ENCODE measurements at places on chromosomes 5 and 9.

DNA sequence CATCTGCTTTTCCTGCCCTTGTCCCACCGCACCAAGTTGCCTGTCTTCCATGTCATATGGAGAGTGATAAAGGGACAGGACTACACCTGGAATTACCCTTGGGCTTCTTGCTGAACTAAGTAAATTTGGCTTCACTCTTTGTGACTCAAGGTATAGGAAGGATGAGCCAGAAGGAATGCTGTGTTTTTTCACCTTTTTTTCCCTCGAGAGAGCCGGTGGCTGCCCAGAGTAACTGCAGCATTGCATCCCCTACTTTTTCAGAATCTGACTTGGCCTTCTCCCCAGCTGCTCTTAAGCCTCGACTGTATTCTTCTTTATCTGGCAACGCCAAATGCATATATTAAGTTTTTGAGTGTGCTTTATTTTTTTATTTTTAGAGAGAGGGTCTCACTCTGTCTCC, 38.4 kb downstream of the RCL1 start:
- DNase-seq, result no peak

GRCh38 chr5:169649486-169649885, 12.4 kb downstream of the DOCK2 start:
- no peak for DNase-seq

DNA sequence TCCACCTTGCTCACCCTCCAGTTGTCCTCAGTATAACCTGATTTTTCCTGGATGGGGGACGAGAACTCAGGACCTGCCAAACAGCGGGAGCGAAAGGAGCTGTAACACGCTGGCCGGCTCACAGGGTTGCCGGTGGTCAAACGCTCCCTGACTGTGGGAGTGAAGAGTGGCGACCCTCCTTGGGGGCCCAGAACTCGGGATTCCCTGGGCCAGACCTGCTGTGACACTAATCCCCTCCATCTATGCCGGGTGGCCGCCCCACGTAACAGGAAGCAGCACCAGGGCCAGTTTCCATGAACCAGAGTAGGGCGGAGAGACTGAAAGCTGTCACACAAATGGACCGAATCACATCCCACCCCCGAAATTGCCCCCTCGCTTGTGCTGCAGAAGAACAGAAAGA, 1809.2 kb upstream of the ACO1 start:
- DNase-seq, result no peak

GRCh38 chr5:108420755-108421154, 38.9 kb upstream of the FBXL17 start:
- no peak for DNase-seq

GRCh38 chr9:133171161-133171961, 7.6 kb upstream of the GBGT1 start:
- no peak for DNase-seq

GRCh38 chr5:134041570-134042411, 37.0 kb upstream of the VDAC1 start:
- no peak for DNase-seq

GRCh38 chr5:111853748-111854147, 96.8 kb upstream of the NREP start:
- no peak for DNase-seq

DNA sequence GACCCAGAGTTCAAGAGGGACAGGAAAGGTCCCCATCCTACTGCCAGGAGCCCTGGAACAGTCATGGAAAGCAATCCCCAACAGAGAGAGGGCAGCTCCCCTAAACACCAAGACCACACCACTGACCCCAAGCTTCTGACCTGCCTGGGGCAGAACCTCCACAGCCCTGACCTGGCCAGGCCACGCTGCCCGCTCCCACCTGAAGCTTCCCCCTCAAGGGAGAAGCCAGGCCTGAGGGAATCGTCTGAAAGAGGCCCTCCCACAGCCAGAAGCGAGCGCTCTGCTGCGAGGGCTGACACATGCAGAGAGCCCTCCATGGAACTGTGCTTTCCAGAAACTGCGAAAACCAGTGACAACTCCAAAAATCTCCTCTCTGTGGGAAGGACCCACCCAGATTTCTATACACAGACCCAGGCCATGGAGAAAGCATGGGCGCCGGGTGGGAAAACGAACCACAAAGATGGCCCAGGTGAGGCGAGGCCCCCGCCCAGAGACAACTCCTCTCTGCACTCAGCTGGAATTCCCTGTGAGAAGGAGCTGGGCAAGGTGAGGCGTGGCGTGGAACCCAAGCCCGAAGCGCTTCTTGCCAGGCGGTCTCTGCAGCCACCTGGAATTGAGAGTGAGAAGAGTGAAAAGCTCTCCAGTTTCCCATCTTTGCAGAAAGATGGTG, 31.6 kb downstream of the CD180 start:
- DNase-seq, result no peak

DNA sequence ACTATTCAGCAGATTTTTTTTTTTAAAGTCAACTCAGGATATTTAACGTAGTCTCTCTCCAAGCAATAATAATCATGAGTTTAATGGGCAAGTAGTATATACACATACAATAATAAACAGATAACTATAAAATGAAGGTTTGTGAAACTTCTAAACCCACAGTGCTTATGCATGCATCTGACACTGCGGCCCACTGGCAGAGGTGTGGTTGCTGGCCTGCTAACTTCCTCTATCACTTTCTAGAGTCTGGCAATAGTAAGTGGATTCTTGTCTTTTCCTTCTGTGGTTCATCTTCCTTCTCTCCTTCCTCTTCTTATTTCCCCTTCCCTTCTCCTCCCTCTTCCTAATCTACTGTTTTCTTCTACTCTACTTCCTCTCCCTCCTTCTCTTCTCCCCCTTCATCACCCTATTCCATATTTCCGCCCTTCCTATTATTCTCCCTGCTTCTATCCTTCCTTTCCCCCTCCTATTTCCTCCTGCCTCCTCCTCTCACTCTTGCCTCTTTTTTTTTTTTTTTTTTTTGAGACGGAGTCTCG, 18.6 kb upstream of the AGXT2 start:
- no peak for DNase-seq

DNA sequence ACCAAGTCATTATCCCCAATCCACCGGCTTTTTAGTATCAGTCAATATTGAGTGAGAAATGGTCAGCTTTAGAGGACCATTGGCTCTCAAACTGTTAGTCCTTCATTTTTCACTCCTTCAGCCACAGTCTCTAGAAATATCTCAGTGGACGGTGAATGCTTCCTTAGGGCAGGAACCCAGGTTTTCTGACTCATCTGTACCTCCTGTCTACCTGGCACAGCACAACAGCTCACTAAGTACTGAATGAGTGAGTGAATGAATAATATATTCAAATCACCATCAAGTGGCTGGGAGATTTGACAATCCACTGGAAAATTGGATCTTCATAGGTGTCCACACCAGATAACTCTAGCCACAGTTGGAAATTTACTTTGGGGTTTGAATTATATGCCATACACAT, 609.5 kb upstream of the CLINT1 start:
- DNase-seq, result no peak

DNA sequence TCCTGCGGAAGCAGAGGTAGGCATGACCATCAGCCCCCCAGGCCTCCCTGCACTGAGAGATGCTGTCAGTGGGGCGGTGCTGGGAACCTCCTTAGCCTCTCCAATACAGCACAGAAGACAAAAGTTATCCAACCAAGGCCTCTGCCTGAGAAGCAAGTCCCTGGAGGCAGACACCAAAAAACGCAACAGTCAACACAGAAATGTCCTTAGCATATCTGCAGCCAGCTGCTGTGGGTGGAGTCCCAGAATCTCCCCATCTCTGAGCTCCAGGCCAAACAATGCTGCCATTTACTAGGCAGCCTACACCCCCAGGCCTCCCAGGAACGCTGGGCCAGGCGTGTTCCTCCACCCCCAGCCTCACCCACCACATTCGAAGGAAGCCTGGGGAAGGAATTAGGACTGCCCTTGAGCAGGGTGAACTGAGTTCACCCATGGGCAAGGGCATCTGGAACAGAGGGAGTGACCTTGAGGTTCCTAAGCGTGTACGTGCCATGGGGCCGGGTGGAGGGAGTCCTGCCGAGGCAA, 43.7 kb downstream of the STK10 start:
- no peak for DNase-seq

All from stimulated activated CD8-positive, alpha-beta memory T cell treated with anti-CD3 and anti-CD28 coated beads, Interleukin-7, amount 100 ng/mL, for 4 hours (primary cell).